ENCODE measurements at places on chromosomes 1 and 21. TPM values are rescaled to one million over a fixed set of nuclear protein-coding genes. Genes with fewer than 3 reads are reported as not detected.

Gene ZBTB8A
- total RNA-seq = 3.2 TPM

GRCh38 chr1:214006845-214007244 lies 19.1 kb downstream of the PROX1 start:
- H3K36me3 ChIP-seq = no peaks in the 10 kb centered on the region
- no peak overlapping the region for H3K4me3 ChIP-seq
- H3K27me3 ChIP-seq = no peaks in the 10 kb centered on the region
- DNase-seq = no peak
- H3K27ac ChIP-seq = no peak overlapping the region

DNA sequence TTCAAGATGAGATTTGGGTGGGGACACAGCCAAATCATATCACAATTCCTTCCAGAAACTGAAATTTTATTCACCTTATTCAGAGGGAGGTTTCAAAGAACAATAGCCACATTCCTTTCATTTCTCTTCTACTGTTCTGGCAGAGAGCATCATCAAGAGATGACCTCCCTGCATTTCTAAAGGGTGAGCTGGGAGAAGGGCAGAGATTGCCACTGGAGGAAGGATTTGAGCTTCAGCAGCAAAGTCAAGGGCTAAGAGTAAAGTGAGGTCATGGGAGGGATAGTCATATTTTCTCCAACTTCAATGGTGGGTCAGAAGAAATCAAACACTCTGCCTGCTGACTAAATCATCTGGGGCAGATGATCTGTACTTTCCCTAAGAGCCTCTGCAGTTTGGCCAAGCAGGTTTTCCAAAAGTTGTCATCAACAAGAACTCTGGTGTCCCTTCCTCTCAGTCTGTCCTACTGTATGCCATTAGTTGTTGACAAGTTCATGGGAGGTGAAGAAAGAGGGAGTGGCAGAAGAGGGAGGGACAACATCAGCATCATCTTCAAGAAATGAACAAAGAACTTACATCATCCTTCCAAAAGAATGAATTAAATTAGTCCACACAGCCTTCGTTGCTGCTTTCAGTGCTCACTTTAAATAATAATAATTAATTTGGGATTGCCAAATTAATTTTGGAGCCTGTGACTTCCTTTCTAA lies 298.3 kb downstream of the ASTN1 start:
- no peaks in the 10 kb centered on the region for H3K4me1 ChIP-seq
- no peaks in the 10 kb centered on the region for H3K36me3 ChIP-seq
- H3K4me3 ChIP-seq = no peak overlapping the region
- no peaks in the 10 kb centered on the region for H3K27me3 ChIP-seq
- no peak overlapping the region for H3K27ac ChIP-seq

- no peak overlapping the region for H3K4me3 ChIP-seq
- no peaks in the 10 kb centered on the region for H3K27me3 ChIP-seq
- DNase-seq = no peak
- no peak overlapping the region for H3K27ac ChIP-seq
Measured at GRCh38 chr21:18026359-18026758, 207.2 kb upstream of the C21orf91 start.

- no peak overlapping the region for H3K27ac ChIP-seq
- DNase-seq = no peak
- peaks cover 6% of the 10 kb centered on the region for H3K4me1 ChIP-seq
- H3K4me3 ChIP-seq = no peak overlapping the region
Measured at GRCh38 chr1:37657620-37658412, 23.1 kb upstream of the RSPO1 start.

DNA sequence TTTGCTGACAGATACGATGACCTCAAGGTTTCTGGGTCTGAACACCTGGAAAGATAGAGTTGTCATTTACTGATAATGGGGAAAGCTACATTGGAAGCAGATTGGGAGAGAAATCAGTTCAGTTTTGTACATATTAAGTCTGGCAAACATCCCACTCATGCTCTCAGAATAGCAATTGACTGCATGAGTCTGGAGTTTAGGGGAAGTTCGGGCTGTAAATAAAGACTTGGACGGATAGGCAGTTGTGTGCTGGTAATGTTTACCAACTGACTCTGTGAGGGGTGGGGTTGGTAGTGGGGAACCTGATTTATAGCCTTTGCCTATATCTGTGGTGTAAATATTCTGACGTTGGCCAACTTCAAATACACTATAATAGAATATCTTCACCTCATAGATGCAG lies 4.0 kb downstream of the H6PD start:
- H3K4me1 ChIP-seq = 0 out of 2 replicates have a peak, but pooled peaks cover 5% of the 10 kb centered on the region
- H3K27me3 ChIP-seq = no peaks in the 10 kb centered on the region
- no peak overlapping the region for H3K4me3 ChIP-seq

Gene OR6N1
- total RNA-seq = not detected

DNA sequence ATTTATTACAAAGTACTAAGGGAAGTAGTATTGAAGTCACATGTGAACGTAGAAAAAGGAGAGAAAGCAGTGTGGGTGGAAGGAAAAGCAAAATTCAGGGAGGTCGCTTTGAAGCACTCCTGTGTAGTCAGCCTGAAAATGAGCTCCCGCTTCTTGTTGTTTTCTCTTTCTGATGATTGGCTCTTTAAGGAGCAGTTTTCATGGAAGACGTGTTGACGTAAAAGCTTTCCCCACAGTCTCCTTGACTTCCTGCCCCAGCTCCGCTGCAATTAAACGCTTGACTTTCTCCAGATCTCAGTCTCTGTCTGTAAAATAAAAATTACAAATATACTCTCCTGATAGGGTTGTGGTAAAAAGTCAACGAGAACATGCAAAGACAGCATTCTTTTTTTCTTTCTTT lies 661.5 kb upstream of the ZP4 start:
- no peaks in the 10 kb centered on the region for H3K36me3 ChIP-seq
- no peaks in the 10 kb centered on the region for H3K4me1 ChIP-seq
- H3K4me3 ChIP-seq = no peak overlapping the region
- H3K27ac ChIP-seq = no peak overlapping the region

DNA sequence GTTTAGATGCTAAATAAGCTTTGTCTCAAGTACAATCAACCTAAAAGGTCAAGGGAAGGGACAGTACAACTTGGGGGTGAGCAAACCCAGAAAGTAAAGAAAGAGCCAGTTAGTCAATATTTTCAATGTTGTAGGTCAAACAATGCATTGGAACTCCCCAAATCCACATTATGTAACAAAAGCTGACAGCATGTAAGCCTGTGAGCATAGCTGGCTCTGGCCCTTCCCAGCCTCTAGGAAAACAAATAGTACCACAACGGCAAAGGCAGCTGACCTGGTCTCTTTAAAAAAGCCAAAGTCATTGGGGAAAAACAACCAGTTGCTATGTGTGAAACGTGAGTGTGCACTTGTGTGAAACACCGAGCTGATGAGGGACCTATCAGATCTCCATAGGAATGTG lies 3.4 kb downstream of the CBR1 start:
- H3K36me3 ChIP-seq = no peaks in the 10 kb centered on the region
- no peaks in the 10 kb centered on the region for H3K27me3 ChIP-seq
- no peak overlapping the region for H3K4me3 ChIP-seq
- no peak overlapping the region for H3K27ac ChIP-seq

GRCh38 chr1:151146412-151147131 lies at the start of gene SEMA6C:
Gene SEMA6C (minus strand): TSS chr1:151146631. CDS start chr1:151142621, 4,010 bp downstream.
- H3K4me3 ChIP-seq = peak within 1 kb of the TSS; percentile 80
- peak; percentile 93 for DNase-seq

DNA sequence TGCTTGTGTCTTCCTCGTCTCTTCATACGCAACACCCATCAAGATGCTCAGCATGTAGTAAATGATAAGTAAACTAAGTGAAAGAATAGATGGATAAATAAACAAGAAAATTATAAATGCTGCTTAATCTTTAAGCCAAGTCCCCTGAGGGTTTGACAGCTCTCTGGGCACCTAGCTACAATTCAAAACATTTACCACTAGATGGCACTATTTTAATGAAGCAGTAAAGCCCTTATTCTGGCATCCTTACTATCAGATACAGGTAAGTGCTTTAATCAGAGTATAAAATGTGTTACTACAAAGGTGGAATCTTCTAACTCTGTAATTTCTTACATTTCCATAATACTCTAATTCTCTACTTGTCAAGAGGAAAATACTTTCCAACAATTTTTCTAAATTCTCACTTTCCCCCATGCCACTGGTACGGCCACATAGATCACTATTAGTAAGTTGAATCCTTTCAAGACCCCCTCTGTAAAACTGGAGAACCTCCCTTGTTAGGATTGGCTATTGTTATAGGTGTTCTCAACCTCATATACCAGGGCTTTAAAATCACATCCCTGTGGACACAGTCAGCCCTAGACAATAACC lies 137.8 kb downstream of the BARHL2 start:
- peak; percentile 7 for DNase-seq
- no peaks in the 10 kb centered on the region for H3K36me3 ChIP-seq
- no peaks in the 10 kb centered on the region for H3K4me1 ChIP-seq
- no peak overlapping the region for H3K27ac ChIP-seq
- H3K27me3 ChIP-seq = no peaks in the 10 kb centered on the region

Data from Caco-2 (cell line).